CD14-positive monocyte (primary cell): ENCODE measurements at places on chromosomes 12 and 14.

DNA sequence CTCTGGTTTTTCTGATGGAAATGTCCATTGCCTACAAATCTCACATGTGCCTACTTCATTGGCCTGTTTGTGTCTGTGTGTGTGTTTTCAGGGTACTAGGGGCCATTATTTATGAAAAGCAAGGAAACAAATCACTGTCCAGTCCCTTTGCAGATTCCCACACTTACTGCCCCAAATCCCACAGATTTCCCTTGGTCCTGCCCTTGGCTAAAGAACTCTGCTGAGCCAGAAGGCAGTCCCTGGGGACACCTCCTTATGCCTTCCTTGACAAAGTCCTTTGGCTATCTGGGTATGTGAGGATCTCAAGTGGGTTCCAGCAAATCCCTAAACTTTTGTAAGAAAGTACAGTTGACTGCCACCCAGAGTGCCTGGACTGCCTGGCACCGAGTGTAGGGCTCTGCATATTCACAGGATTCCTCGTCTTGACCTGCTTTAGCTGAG lies 388.1 kb downstream of the BCAT1 start:
- no peak for DNase-seq

- DNase-seq, result no peak
Measured at GRCh38 chr12:66775871-66776270, 97.0 kb upstream of the GRIP1 start.

DNA sequence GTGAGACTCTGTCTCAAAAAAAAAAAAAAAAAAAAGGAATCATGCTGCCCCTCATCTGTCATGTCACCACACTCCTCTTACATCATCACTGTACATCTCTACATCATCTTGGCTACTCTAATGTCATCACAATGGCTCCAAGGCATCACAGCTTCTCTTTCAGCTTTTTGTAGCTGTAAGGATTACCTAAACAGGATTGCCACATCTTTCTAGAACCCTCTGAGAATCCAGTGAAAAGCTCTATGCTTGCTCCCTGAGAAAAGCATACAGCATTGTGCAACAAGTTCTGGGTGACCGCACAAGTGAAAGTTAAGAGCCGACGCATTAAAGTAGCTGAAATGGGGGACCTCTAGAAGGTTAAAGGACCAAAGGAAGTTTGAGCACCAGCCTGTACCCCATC lies 272.5 kb downstream of the C12orf50 start:
- DNase-seq, result no peak

DNA sequence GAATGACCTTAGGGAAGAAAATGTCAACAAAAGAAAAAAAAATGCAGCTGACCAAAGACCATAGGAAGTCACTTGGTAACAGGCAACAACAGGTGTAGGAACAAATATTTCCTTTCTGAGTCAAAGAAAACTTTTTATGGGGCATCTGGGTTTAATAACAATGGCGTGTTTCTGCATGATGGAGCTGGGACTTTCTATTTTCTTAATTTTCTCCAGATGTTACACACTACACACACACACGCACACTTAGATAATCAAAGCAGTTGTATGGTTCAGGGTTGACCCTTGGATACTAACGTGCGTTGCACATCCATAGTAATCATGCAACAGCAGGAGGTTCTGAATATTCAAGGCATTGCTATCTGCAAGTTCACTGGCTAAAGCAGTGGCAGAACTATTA lies 47.9 kb upstream of the NTF3 start:
- DNase-seq, result no peak

DNA sequence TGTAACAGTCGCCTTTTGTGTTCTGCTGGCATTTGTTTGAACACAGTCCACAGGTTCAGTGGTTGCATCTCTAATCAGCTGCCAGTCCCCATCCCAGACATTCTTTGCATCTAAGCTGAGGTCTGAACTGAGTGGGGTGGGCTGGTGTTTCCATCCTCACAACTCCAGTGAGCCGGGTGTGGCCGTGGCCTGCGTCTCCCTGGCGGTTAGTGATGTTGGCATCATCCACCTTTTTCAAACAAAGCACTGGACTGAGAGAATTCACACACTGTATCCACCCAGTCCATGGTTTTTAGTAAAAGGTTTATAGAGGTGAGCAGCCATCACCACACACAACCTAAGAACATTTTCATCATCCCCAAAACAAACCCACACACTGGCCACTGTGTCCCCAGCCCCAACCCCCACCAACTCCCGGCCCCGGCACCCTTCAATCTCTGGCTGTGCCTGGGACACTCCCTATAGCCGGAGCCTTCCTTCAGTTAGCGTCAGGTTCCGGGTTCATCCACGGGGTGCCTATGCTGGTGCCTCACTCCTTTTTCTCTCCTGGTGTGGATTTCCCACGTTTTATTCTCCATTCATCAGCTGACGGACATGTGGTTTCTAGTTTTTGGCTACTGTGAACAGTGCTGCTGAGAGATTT lies 6.5 kb downstream of the DDX51 start:
- no peak for DNase-seq
